ENCODE measurements at places on chromosomes 16 and 17.

- no peak for DNase-seq
Measured at GRCh38 chr16:24135624-24136565, 120.2 kb upstream of the CACNG3 start.

GRCh38 chr16:47198180-47198575, 54.4 kb upstream of the NETO2 start:
- DNase-seq, result no peak

DNA sequence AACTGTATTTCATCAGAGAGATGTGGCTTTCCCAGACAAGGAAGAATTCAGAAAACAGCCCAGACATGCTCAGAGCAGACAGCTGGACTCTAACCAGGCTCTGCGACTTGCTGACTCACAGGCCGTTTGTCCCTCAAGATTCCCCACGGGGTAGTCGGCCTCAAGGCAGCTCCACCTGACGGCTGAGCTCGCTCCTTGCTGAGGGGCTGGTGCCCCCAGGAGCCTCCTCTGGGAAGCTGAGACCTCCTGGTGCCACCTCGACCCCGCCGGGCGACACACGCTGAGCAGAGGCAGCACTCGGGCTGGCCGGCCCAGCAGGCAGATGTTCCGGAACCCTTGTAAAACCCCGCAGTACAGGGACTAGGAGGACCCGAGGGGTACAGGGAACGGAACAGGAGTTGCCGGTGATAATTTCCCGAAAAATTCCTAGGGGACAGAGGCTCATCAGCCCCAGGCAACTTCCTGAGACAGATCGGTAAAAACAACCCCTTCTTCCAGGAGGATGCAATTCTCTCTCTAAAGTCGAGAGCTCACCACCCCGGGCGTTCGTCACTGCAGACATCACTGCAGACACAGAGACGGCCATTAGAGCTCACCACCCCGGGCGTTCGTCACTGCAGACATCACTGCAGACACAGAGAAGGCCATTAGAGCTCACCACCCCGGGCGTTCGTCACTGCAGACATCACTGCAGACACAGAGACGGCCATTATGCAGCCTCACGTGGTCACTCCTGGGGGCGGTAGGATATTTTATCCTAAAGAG, 19.9 kb downstream of the RPH3AL start:
- no peak for DNase-seq

GRCh38 chr17:55625521-55625920, 97.1 kb downstream of the TMEM100 start:
- DNase-seq, result no peak

GRCh38 chr16:53018834-53019416, 33.8 kb downstream of the CHD9NB start:
- DNase-seq, result no peak

GRCh38 chr17:21842332-21843317, 150.3 kb downstream of the KCNJ18 start:
- DNase-seq, result no peak

DNA sequence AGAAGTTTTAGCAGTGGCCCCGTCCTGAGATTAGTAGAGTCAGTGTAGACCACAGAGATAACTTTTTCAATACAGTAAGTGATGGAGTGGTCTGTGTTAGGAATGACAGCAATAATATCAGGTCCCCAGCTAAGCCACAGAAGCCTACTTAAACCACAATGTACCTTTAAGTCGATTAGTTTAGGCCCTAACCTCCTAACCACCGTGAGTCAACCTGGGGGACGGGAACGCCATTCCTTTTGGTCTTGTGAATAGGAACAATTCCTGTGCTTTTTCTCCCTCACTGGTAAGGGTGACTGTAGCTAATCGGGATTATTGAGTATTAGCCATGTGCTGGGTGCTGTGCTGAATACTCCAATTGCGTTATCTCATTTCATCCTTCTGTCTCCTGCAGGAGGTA, 14.0 kb downstream of the YPEL2 start:
- no peak for DNase-seq

- DNase-seq, result no peak
Measured at GRCh38 chr17:31845291-31845690, 13.8 kb downstream of the COPRS start.

All from stimulated activated CD4-positive, alpha-beta T cell treated with anti-CD3 and anti-CD28 coated beads, Interleukin-12 subunit alpha, Interleukin-12 subunit beta, amount 100 ng/mL, for 24 hours (primary cell).